Fibroblast of lung (primary cell): ENCODE measurements at places on chromosomes 7 and 10. TPM values are rescaled to one million over a fixed set of nuclear protein-coding genes. Genes with fewer than 3 reads are reported as not detected.

GRCh38 chr10:97291357-97292096, 910 bp downstream of the ARHGAP19 start:
- DNase-seq, result no peak

GRCh38 chr10:77214799-77215198, 422.8 kb downstream of the KCNMA1 start:
- no peak for DNase-seq

GRCh38 chr7:45652630-45653029, 78.5 kb downstream of the ADCY1 start:
- DNase-seq, result no peak

Gene ASB13
- 9.8 and 15.4 TPM in 2 replicates for total RNA-seq

Gene CCDC146
- 2.8 and 3.6 TPM in 2 replicates for total RNA-seq

GRCh38 chr10:6647811-6648526, 67.9 kb upstream of the PRKCQ start:
- peak; percentile 14 for DNase-seq

Gene NKX2-3
- not detected in 2 replicates for total RNA-seq

DNA sequence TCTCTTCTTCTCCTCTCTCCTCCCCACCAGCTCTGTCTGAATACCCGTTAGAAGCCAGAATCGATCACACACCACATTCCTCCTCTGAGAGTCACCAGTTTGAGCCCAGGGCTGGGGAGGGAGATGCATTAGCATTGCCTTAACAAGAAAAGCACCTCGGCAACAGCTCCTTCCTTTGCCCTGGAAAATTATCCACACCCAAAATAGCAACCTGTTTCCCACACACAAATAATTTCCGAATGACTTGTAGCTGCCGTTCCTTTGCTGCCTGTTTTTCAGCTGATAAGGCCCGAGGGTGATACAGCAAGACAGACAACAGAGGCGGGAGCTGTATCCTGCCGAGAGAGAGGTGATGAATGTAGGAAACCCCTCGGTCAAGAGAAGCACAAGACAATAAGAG, 91.3 kb downstream of the CPXM2 start:
- DNase-seq, result no peak

DNA sequence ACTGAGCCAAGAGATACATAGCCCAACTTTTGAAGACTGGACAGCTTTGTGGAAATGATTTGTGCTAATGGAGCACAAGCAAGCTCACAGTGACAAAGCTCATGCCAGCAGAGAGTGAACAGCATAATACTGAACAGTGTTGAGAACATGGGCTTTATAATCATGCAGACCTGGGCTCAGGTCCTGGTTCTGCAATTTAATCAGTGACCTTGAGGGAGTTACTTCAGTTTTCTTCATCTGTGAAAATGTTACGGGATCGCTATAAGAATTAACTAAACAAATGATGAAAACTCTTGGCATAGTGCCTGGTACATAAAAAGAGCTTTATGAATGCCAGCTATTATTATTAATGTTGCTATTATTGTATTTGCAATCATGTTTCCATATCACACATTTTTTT, 690.5 kb upstream of the LRRN3 start:
- no peak for DNase-seq

- no peak for DNase-seq
Measured at GRCh38 chr7:158525648-158526484, 61.8 kb downstream of the PTPRN2 start.

DNA sequence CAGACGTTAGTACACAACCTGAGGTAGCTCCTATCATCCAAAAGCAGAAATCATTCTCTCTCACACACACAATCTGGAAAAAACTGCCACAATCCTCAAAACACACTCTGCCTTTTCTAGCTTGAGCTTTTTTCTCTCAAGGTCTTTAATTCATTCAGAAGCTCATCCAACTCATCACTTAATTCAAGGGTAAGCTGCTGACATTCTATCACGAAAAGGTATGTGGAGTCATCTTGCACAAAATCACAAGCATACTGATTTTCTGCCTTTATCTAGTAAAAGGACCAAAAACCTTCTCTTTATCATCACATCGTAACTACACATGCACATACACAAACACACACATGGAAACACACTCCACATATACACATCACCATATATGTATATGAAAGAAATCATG, 32.0 kb downstream of the DOCK4 start:
- DNase-seq, result no peak

GRCh38 chr7:105402221-105403095, 13.7 kb upstream of the SRPK2 start:
- peak; percentile 49 for DNase-seq

DNA sequence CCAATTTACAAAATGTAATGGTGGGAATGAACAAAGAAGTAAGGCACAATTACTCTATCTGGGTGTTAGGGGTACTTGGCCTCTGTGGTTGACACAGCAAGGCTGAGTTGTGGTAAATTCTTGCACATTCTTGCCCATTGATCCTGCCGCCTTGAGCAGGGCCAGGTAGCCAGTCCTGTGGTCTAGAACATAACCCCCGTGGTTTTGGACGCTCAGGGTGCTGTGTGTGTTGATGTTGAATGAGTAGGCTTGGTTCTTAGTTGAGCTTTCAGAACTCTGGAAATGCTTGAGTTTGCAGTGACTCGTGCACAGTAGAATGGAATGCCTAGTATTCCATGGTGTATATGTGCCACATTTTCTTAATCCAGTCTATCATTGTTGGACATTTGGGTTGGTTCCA, 42.3 kb upstream of the CDHR3 start:
- no peak for DNase-seq

Gene CNNM1
- 0.51 and 0.66 TPM in 2 replicates for total RNA-seq

Gene C10orf67
- total RNA-seq, result under 0.01 TPM in 2 replicates

- DNase-seq, result no peak
Measured at GRCh38 chr10:127979566-127979965, 72.7 kb downstream of the PTPRE start.

Gene SPDYE2
- total RNA-seq, result not detected in 2 replicates

Gene MRLN
- total RNA-seq, result not detected in 2 replicates

GRCh38 chr7:44348300-44348699, 22.9 kb upstream of the CAMK2B start:
- DNase-seq, result peak; percentile 32

GRCh38 chr10:79391231-79392019, 44.2 kb downstream of the PPIF start:
- DNase-seq, result no peak

- DNase-seq, result no peak
Measured at GRCh38 chr7:25834050-25834449, 317.9 kb upstream of the NFE2L3 start.

DNA sequence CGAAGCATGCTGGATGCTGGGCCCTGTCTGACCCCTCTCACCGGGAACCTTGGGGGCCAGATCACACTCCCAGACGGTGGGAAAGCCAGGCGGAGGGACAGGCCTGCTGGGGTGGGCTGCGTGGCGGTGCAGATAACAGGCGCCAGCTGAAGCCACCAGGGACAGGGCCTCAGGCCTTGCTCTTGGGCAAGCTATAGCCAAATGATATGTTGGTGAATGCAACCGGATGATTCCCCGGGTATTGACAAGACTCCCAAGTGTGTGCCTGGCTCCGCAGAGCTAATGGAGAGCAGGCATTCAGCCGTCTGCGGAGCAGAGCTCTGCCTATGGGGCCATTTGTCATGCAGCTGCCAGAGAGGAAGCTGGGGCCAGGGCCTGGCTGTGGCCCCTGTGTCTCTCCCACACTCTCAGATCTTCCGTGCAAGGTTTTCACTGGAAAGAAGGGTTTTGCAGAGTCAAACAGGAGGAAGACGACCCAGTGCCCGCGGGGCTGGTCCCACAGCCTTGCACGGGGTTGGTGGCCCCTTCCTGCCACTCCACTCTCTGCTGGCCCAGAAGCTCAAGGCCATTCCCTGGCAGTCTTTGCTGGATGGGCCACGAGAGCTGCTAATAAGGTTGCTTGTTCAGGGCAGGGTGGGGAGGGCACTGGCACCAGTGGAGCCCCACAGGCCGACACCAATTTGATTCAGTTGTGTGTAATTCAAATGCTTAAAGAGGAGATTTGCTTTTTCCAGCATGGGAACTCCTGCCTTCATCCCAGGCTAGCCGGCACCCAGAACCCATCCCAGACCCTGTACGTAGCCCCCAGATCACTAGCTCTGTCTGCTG, 91.8 kb downstream of the PRKAG2 start:
- no peak for DNase-seq

Gene LARP4B
- total RNA-seq, result 19.8 and 25.4 TPM in 2 replicates

DNA sequence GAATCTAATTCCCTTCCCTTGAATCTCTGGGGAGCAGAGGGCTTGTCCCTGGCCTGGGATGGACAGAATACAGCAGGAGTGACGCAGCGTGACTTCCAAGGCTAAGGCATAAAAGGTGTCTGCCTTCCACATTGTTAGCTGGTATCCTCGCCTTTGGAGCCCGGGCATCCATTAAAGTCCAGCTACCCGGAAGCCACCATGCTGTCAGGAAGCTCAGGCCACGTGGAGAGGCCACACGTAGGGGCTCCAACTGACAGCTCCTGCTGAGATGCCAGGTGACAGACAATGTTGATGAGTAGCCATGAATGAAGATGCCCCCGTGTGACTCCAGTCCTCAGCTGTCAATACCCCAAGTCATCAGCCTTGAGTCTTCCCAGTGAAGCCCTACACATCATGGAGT, 99.9 kb downstream of the OAT start:
- no peak for DNase-seq

DNA sequence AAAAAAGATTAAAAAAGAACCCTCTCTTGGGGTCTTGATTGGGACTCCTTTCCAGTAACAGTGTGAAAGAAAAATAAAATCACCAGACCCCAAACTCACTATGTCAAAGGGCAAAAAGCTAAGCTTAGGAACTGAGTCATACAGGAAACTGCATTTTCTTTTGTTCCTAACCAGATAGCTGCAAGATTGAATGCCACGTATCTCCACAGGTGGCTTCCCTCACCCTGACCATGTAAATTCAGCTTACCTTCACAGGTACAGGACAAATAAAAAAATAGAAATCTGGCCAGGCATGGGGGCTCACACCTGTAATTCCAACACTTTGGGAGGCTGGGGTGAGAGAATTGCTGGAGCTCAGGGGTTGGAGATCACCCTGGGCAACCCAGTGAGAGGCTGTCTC, 32.5 kb upstream of the EIF4H start:
- peak; percentile 3 for DNase-seq

Gene PPP1R3C
- total RNA-seq, result 94.5 and 125 TPM in 2 replicates

GRCh38 chr10:69988094-69988493, 64.6 kb upstream of the MACROH2A2 start:
- no peak for DNase-seq

Gene DYDC2
- total RNA-seq, result not detected in 2 replicates

DNA sequence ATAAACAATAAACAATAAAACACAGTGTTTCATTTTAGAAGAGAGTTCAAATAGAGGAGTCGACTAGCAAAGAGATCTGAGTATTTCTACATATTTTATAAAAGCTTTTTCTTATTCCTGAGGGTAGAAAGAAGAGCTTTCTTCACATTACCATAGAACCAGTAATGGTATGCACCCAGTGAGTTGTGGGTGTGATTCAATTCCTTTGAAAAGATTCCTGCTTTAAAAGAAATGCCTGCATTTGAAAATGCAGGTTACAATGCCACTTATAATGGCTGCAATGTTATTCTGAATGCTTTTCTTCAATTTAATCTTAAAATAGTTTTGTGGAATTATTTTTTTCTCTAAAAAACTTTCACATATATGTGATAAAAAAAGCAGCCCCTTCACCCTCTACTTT, 178.1 kb downstream of the CDC14C start:
- no peak for DNase-seq

- no peak for DNase-seq
Measured at GRCh38 chr10:947881-948280, 16.4 kb upstream of the LARP4B start.

Gene BAIAP2L1
- 2.8 and 5.3 TPM in 2 replicates for total RNA-seq
